ENCODE measurements at places on chromosomes 5 and 9.

- DNase-seq = no peak
Measured at GRCh38 chr5:140165101-140165922, 9.7 kb upstream of the CYSTM1 start.

DNA sequence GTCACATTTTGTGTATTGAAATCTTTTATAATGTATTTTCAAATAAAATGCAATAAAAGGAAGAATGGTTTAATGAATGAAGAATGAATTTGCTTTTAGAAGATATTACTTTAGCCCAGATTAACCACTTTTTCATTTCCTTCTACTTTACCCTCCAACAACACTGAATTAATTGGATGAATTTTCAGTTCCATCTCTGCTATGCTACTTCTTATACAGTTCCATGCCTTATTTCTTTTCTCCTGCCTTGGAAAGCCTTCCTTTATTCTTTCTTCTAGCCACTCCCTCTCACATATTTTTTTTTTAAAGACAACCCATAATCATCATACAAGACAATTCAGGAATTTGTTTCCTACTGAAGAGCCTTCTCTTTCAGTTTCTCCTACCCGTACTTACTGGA lies 296.6 kb upstream of the TNC start:
- DNase-seq = no peak

- no peak for DNase-seq
Measured at GRCh38 chr5:145161391-145161790, 673.8 kb downstream of the PRELID2 start.

DNA sequence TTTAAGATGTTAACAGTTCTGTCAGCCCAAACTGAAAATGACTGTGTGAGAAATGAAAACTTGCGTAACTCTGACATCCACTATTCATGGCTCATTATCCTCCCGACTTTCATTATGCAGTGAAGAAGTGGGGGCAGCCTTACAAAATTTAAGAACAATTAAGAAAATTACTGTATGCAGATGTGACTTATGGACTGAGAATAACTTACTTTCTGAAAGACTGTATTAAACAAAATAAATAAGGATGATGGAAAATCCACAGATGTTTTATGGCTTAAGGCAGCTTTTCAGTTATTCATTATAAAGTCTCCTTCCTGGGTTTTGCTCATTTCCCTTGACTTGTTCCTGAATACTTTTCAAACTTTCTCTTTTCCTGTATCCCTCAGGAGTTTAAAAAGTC lies 55.2 kb downstream of the GRIN3A start:
- DNase-seq = no peak

- peak; percentile 57 for DNase-seq
Measured at GRCh38 chr9:125904155-125904851, 157.1 kb downstream of the PBX3 start.

DNA sequence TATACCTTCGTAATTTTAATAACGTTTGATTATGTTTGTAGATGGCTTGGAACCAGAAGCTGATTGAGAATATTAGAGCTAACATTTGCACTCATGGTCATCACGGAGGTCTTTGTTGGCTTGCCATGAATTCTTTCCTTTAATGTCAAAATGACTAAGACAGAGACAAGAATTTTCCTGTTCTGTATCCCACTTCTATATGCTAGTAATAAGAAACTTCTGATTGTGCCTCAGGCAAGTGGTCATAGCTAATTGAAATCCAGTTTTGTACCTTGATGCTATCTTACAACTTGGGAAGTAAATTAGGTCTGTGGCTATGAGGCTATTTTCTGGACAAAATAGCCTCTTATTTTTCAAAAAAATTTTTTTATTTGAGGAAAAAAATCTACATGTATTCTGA lies 167.6 kb downstream of the RANBP17 start:
- DNase-seq = no peak

GRCh38 chr9:129850821-129851550 lies 15.7 kb downstream of the USP20 start:
- no peak for DNase-seq

- no peak for DNase-seq
Measured at GRCh38 chr5:170469414-170469813, 34.4 kb upstream of the KCNIP1 start.

GRCh38 chr9:16221822-16222547 lies 648.5 kb downstream of the BNC2 start:
- DNase-seq = no peak

- no peak for DNase-seq
Measured at GRCh38 chr9:130543859-130544258, 35.5 kb upstream of the FUBP3 start.

- DNase-seq = no peak
Measured at GRCh38 chr9:74066128-74066527, 431.0 kb upstream of the RORB start.

DNA sequence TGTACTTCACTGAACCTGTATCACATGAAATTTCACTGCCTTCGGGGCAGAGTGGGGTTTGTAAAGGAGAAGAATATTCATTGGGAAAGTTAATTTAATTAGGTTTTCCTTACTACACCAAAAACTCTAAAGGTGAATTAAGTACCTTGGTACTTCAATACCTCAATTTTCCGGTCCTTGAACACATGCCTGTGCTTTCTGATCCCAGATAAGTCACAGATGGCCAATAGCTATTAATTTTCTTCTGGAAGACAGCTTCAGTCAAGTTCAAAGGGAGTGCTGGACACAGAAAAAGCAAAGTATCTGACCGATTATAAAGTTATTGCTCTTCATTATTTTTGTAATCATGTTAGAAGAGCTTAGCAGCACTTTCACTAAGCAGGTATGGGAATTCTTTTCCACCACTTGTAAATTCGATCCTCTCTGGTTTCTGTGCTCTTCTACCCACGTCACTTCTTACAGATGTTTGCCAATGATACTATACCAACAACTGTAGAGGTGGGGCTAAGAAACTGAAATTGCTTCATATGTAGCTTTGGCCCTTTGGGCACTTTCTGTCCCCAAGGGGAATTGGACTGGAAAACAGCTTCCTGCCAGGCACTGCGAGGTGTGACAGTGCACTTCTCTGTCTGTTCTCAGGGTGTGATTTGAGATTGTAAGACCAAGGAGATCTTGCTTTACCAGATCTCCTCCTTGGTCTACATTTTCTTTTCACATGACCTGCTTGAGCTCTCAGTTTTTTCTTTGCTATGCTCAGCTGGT lies 164.0 kb downstream of the CCDC192 start:
- peak; percentile 46 for DNase-seq

GRCh38 chr5:10635257-10635866 lies 71.5 kb downstream of the ANKRD33B start:
- DNase-seq = peak; percentile 91

DNA sequence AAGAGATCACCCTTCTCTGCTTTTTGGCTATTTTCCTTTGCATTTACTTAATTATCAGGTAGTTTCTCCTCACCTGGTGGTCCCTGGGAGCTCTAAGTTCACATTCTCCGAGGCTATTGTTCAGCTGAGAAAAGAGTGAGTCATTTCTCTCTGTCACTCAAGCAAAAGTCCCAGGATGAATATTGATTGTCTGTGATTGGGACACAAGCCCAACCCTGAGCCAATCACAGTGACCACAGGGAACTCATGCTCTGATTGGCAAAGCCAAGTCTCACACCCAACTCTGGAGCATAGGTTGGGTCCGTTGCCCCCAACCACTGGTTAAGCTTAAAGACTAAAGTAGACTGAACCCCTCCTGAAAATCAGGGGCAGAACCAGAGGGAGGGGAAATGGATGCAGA lies 27.8 kb upstream of the FAT2 start:
- no peak for DNase-seq

DNA sequence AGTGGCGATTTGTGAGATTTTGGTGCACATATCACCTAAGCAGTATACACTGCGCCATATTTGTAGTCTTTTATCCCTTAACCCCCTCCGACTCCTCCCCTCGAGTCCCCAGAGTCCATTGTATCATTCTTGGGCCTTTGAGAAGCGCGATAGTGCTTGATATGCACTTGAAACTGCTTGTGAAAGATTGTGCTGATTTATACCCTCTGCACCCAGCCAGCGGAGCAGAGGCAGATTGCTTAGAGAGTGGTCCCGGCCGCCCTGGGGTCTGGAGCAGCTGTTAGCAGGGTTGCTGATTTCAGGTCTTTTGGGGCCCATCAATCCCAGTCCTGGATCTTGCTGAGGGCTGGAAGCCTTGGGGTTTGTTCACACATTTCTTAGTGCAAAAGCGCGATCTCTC lies 13.0 kb upstream of the FAM240B start:
- DNase-seq = no peak

- no peak for DNase-seq
Measured at GRCh38 chr5:96321345-96321744, 111.7 kb downstream of the PCSK1 start.

GRCh38 chr9:22079873-22080341 lies 70.8 kb upstream of the CDKN2B start:
- no peak for DNase-seq

DNA sequence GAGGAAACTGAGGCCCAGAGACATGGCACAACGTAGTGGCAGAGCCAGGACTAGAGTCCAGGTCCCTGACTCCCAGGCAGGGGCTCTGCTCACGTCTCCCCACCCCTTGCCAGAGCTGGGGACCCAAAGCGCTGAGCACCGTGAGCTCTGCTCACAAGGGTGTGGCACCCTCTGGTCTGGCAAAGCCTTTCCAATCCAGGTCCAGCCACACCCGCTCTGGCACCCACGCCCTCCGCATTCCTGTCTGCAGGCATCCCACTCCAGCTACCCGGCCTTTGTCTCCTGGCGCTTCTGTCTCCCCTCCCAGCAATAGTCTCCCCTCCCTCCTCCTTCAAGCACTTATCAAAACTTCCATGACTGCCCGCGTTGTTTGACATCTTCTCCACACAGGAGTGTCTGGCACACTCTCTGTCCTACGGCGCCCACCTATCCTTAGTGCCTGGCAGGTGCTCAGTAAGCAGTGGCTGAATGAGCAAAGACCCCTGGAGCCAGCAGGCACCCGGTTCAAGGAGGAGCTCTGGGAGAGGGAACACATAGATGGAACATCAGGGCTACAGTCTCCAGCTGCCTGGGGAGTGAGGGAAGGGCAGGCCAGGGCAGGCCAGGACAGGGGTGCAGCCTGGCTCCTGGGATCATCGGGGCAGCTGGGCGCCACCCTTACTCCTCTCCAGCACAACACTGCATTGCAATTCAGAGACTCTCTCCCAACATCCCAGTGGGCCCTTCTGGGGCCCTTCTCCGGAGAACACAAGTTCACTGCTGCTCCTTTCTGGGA lies 12.0 kb downstream of the HIGD2A start:
- no peak for DNase-seq

DNA sequence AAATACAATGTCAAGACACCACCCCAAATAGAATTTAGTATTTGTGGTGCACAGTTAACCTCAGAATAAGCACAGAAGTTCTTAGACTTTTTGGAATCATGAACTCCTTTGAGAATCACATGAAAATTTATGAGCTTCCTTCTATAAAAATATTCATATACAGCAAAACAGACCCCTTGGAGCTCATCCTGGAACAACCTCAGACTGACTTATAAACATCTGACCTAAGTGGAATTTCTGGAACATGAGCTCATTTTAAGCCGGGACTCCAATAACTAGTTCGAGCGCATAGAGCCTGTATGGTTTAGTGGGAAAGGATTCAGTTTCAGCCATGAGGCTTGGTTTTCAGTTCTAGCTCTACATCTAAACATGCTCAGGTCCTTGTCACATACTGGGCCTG lies 192.3 kb downstream of the DEPDC1B start:
- DNase-seq = no peak

- DNase-seq = no peak
Measured at GRCh38 chr9:125985142-125985997, 238.2 kb downstream of the PBX3 start.
